ENCODE measurements at places on chromosomes 4 and X. TPM values are rescaled to one million over a fixed set of nuclear protein-coding genes. Genes with fewer than 3 reads are reported as not detected.
A peak's percentile ranks its signal among the peaks of the same experiment; 100 is the strongest.

GRIA3 gene
- not detected for total RNA-seq

SPIN2A gene
- 3.3 TPM for total RNA-seq

ADH7 gene
- total RNA-seq: not detected

ODAPH gene
- 0.36 TPM for total RNA-seq

PARM1 gene
- 7.8 TPM for total RNA-seq

TENT5D gene
- total RNA-seq: not detected

GRCh38 chr4:60155088-60155487, 1045.0 kb upstream of the ADGRL3 start:
- DNase-seq: no peak

GRCh38 chr4:173386751-173387150, 12.2 kb downstream of the SCRG1 start:
- DNase-seq: no peak

GRCh38 chr4:173333658-173334084, 487 bp downstream of the HMGB2 start:
- DNase-seq: no peak

- peak; percentile 77 for DNase-seq
These were observed at the start of gene ALPK1 for GRCh38 chr4:112296949-112297880. ALPK1 (plus strand) TSS chr4:112297369.

GRCh38 chr4:103451341-103451740, 253.2 kb upstream of the CENPE start:
- DNase-seq: no peak

DNA sequence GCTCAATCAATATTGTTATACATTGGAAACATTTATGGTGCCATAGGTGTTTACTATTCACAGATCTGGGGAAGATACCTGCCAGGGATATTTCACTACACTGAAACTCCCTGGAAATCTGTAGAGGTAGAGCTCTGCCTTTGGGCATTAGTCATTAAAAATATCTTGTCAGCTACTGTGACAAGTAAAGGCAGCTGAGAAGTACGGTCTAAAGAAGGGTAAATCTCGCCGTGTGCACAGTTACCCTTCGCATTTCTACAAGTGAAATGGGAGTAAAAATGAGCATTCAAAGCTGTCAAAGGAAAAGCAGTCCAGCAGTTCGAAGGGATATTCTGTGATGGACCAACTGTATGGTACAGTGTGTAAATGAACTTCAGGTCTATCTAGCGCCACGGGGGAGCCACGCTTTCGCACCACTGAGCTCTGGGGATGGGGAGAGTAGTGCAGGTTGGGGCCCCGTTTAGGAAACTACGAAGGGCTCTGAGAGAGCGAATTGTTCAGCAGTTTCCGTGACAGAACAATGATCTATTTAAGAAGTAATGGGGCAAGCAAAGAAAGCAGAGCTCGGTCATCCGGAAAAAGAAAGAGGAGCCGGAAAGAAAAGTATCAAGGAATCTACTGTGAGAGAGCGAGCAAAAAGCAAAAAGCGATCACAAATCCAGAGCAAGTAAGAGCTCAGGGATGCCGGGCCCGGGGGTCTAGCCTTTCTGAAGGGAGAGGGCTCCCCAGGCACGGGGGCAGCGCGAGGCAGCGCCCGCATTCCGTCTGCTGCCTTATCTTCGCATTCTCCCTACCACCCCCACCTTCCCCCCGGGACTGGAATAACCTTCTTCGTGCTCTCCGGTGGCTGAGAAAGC, 646 bp downstream of the TIGD4 start:
- DNase-seq: no peak

- DNase-seq: no peak
These were observed 12.8 kb upstream of the GUCY1B1 start for GRCh38 chr4:155745984-155746383.

GRCh38 chr4:36054694-36055422, 189.5 kb downstream of the ARAP2 start:
- no peak for DNase-seq

DNA sequence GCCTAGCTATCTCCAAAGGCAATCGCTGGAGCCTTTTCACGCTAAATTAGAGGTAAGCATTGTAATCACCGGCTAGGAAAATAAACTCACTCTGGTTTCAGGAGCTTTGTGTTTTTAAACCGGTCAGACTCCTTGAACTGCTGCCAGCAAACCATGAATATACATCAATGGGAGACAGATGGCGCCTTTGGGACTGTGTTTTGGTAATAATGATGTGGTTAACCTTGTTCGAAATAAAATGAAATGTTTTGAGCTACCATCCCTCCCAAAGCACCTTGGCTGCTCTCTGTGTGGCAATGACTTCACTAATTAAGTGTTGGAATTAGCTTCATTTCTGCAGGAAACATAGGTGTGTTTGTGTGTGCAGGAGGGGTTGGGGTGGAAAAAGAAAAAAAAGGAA, 65.3 kb downstream of the CLNK start:
- peak; percentile 17 for DNase-seq

GRCh38 chr4:20474119-20474518, 222.4 kb downstream of the SLIT2 start:
- no peak for DNase-seq

DNA sequence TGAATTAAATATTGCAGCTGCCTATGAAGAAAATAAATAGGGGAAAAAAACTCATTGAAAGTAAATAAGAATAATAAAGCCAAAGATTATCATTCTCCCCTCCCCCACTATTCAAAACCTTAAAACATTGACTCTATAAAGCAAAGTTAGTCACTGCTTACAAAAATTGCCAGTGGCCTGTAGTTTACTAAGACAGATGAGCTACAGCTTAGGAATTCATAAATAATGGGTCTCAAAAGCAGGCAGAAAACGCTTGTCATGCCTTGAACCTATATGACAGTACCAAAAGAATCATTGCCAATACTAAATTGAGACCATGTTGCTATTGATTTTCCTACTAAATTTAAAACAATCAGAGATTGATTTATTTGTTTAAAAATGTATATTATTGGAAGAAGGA, 78.9 kb downstream of the SLC10A7 start:
- DNase-seq: no peak

- no peak for DNase-seq
These were observed 41.4 kb upstream of the SPIN2A start for GRCh38 chrX:57178605-57179004.

DNA sequence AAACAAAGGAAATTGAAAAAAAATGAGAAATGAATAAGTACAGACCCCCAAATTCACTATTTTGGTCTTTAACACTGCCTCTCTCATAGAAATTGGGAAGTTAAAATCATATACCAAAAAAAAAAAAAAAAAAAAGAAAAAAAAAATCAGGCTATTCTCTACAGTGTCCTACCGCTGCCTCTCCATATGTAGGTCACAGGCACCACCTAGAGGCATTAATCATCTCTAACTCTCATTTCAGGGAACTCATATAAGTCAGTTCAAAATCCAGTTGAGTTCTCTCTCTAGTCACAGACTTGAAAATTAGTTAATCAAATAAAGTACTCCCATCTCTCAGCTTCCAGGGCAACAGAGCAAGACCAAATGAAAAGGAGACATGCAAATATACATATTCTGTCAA, 47.9 kb downstream of the COX18 start:
- DNase-seq: no peak

- DNase-seq: peak; percentile 9
These were observed 54.0 kb upstream of the NKAP start for GRCh38 chrX:119997570-119997969.

DNA sequence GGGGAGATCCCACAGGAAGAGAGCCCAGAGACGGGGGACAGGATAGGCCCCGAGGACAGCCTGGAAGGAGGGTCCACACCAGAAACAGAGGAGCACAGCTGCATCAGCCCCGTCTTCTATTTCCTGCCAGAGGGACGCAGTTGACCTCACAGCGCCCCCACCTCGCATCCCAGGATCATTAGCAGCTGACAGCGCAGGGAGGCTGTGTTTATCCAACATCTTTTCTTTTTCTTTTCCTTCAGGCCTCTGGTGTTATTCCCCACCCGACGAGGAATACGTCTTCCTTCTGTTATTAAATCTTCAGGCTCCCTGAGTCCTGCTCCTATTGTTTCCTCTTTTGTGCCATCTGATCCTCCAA, 75.4 kb downstream of the DCHS2 start:
- no peak for DNase-seq

- DNase-seq: peak; percentile 67
These were observed 7.6 kb downstream of the DLG3 start for GRCh38 chrX:70452143-70452733.

DNA sequence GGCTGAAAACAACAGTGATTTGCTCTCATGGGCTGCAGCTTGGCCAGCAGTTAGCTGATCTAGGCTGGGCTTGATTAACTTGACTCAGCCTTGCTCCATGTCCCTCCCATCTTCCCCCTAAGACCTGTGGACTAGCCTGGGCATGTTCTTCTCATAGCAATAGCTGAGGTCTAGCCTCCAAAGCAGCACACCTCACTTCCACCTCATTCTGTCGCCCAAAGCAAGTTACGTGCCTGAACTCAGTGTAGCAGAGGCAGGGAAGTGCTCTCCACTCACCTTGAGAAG, 62.2 kb downstream of the EVC start:
- DNase-seq: no peak

DNA sequence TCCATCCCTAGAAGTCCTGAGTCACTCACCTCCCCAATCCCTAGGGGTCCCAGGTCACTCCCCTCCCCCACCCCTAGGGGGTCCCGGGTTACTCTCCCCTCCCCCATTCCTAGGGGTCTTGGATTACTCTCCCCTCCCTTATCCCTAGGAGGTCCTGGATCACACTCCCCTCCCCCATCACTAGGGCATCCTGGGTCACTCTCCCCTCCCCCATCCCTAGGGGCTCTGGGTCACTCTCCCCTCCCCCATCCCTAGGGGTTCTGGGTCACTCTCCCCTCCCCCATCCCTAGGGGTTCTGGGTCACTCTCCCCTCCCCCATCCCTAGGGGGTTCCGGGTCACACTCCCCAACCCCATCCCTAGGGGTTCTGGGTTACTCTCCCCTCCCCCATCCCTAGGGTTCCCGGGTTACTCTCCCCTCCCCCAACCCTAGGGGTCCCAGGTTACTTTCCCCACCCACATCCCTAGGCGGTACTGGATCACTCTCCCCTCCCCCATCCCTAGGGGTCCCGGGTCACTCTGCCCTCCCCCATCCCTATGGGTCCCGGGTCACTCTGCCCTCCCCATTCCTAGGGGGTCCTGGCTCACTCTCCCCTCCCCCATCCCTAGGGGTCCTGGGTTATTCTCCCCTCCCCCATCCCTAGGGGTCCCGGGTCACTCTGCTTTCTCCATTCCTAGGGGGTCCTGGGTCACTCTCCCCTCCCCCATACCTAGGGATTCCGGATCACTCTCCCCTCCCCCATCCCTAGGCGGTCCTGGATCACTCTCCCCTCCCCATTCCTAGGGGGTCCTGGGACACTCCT, 2.1 kb downstream of the ASMTL start:
- peak; percentile 50 for DNase-seq

DNA sequence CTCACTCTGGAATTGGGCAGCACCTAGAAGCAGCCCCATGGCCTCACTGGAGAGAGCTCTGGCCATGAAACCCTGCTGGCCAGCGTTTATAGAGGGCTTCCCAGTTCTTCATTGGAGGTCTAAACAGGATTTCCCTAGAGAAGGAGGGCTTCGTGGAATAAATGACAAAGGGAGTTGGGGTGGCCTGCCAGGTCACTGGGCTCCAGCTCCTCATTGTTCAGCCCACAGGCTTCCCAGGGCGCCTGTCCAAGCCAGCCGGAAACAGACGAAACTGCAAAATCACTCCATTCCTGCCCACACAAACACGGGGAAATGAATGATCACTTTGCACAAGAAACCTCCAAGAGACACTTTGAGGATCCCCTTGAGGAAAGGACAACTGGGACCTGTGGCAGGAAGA, 189.7 kb downstream of the TSPAN5 start:
- DNase-seq: no peak

GRCh38 chrX:55074851-55075467, at the start of gene PAGE2B:
PAGE2B (plus strand) TSS chrX:55075030; CDS start chrX:55076042, 1,012 bp downstream.
- no peak for DNase-seq

DNA sequence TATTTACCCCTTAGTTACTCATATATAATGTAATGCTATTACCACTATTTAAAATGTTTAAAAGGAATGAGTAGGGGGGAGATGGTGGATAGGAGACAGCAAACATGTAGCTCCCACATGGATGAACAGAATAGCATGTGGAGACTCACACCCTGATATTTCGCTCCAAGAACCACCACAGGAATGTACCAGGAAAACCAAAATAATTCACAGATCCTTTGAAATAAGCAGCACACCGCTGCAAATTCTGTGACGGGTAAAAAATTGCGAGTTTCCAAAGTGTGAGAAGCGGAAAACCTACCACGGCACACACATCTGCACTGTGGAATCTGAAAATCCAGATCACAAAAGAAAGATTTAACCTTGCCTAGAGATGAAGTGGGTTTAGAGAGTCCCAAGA, 428.2 kb downstream of the TLL1 start:
- DNase-seq: no peak

DNA sequence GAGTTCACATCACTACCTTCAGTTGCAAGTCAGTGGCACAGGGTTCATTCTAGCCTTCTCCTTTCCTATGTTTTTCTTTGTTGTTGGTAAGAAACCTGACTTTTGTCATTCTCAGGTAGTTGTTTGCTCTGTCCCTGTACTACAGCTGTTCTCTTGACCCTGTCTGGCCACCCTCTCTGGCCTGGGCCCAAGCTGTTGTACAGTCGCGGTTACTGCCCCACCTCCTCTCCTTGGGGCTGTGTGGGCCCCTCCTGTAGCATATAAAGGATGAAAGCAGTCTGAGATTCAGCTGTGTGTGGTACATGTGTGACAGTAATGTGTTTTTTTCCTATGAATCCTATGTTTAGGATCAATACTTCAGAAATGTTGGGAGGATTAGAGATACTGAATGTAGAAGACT, 12.5 kb downstream of the MOB1B start:
- DNase-seq: no peak

GRCh38 chr4:173014113-173014558, 154.5 kb upstream of the GALNT7 start:
- DNase-seq: no peak

DNA sequence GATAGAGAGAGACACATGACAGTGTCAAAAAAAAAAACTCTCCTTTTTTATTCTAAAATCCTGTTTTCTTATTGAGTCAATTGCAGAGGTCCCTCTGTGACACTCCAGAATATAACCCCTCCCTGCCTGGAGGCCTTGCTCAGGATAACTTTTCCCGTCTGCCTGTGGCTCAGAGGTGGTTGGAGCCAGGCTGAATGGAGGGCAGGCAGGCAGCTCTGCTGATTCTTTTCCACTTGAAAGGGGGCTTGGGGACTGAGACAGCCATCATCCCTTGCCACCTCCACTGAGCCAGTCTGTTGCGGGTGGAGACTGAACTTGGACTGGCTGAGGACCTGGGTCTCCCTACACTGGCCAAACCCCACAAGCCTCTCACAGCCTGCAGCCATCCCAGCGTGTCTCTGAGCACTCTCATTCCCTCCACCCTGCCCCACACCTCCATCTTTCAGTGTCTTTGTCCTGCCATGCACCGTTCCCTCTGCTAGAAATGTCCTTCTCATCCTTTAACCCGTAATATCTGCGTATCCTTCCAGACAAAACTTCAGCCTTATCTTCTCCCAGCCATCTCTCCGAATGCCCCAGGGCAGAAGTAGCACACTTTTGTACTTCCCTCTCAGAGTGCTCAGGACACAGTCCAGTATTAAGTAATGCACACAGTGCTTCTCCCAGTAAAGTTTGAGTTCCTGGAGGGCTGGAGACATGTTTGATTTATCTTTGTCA, 139.9 kb downstream of the CHIC2 start:
- DNase-seq: no peak

GRCh38 chrX:154002215-154002719, 17.4 kb downstream of the IRAK1 start:
- DNase-seq: peak; percentile 48

Measured in B cell (primary cell).